ENCODE measurements at places on chromosomes 1 and 21. TPM values are rescaled to one million over a fixed set of nuclear protein-coding genes. Genes with fewer than 3 reads are reported as not detected.

GRCh38 chr1:154794608-154795007 is 75.5 kb downstream of the KCNN3 start:
- DNase-seq: no peak

DNA sequence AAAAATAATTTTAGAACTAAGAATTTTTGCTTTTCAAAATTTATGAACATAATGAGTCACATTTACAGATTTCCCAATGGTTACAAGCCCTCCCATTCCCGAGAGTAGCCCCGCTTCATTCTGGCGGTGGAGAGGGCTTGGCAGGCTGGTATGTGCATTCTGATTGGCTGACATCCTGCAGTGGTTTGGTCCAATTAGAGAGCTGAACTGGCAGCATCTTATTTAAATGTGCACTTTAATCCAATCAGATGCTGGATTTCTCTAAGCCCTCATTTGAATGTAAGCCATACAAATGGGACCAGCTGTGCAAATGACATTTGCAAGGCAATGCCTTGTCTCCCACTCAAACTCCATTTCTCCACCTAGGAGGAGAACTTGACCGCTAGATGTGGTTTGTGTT is 18.0 kb upstream of the TRIM17 start:
- no peak for DNase-seq

GRCh38 chr1:69121723-69122122 is 446.0 kb upstream of the LRRC7 start:
- no peak for DNase-seq

GRCh38 chr1:198888379-198888943 is 249.6 kb downstream of the PTPRC start:
- no peak for DNase-seq

DNA sequence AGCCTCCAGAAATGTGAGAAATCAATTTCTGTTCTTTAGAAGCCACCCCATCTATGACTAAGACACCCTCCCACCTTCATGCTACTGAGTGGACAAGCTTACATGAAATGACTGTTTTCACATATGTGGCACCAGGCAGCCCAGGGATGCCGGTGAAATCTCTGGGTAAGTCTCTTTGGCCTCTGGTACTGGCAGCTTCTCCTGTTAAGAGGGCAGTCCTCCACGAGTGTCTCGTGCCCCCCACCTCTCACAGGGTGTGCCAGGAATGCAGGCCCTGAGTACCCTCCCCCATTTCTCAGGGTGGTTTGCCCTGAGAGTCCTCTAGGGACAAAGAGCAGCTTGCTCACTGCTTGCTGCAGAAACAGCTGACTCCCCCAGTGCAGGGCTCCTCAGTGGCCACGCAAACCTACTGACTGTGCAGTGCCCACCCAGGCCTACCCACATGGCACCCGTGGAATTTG is 3.2 kb upstream of the PRXL2B start:
- DNase-seq: no peak

DNA sequence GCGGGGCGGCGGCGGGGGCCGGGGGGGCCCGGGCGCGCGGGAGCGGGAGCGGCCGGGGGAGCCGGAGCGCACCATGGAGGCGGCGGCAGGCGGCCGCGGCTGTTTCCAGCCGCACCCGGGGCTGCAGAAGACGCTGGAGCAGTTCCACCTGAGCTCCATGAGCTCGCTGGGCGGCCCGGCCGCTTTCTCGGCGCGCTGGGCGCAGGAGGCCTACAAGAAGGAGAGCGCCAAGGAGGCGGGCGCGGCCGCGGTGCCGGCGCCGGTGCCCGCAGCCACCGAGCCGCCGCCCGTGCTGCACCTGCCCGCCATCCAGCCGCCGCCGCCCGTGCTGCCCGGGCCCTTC is 546 bp downstream of the SKI start:
- no peak for DNase-seq

Gene MAP3K7CL
- total RNA-seq: 1.2 TPM

All from frontal cortex (tissue), 4 donors.